ENCODE measurements at places on chromosomes 5 and 9. TPM values are rescaled to one million over a fixed set of nuclear protein-coding genes. Genes with fewer than 3 reads are reported as not detected.
A peak's percentile ranks its signal among the peaks of the same experiment; 100 is the strongest.

DNA sequence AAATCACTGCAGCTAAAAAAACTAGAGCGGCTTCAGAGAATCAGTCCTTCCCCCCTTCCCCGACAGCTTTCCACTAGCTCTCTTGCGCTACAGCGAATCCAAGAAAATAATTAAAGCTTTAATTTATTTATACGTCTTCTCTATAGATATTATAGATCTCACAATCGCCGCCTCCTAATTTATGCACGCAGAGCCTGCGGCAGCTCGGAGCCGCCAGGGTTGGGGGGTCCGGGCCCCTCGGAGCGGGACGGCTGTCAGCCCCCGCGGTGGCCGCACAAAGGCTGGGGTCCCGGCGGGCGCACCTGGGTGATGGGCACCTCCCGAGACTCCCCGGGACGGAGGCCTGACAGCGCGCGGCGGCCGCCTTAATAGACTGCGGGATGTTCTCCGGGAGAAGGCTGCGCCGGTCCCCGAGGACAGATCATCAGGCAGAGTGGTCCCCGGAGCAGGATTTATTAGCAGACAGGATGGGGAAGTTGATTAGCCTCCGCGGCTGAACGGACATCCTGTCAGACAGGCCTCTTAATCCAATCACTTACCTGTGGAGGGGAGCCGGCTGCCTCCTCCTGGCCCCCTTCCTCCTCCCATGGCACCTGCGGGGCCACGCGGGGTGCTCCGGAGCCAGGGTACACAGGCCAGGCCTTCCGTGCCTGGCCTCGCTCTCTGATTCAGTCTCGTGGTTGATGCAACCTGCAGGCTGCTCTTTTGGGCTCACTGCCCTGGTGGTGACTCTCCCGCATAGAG lies 166.8 kb downstream of the MELK start:
- no peak for DNase-seq

DNA sequence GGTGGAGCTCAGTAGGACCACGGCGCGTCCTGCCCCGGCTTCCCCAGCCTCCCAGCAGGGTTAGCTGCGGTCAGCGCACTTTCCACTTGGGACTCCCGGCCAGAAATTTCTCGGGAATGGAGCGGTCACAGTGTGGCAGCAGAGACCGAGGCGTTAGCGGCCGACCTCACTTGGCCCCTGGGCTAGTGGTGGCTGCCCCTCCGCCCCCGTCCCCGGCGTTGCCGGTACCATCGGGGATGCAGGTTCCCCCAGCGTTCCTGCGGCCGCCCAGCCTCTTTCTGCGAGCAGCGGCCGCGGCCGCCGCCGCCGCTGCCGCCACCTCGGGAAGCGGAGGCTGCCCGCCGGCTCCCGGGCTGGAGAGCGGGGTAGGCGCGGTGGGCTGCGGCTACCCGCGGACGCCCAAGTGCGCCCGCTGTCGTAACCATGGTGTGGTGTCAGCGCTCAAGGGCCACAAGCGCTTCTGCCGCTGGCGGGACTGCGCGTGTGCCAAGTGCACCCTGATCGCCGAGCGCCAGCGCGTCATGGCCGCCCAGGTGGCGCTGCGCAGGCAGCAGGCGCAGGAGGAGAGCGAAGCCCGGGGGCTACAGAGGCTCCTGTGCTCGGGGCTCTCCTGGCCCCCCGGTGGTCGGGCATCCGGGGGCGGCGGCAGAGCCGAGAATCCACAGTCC lies 460 bp downstream of the DMRTA1 start:
- DNase-seq = no peak

- DNase-seq = no peak
Measured at GRCh38 chr5:154761046-154761736, 6.0 kb downstream of the LARP1 start.

DNA sequence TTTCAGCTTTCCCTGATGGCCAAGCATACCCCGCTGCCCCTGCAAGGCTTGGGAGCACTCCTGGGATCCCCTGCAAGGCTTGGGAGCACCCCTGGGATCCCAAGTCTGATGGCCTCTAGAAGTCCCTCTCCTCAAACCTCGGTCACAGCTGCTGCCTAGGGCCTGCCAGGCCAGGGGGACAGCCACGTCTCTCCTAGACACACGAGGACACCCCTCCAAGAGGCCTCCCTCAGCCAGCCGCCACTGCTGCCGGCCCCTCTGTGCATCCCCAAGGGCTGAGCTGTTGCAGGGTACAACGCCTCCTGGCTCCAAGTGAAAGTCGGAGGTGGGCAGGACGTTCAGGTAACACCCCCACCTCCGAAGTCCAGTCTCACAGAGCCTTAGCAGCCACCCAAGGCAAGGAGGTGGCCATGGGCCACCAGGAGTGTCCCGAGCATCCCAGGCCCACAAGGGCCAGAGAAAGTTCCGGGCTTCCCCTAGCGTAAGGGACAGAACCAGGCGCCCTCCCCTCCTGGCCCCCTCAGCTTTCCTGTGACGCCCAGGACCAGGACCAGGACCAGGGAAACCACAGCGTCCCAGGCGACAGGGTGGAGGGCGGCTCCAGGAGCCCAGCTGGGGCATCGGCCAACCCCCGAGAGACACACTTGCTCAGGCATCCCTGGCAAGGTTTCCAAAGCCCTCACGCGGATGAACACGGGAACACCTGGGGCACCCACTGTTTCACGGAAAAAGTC lies 17.3 kb upstream of the SLC12A7 start:
- no peak for DNase-seq

- DNase-seq = no peak
Measured at GRCh38 chr9:90141723-90142122, 500.9 kb downstream of the DIRAS2 start.

GRCh38 chr5:112958093-112959088 lies 18.2 kb upstream of the DCP2 start:
- peak; percentile 65 for DNase-seq

GTF2H2C gene
- 39.4 TPM for polyA plus RNA-seq
